Right atrium auricular region (tissue), 2 donors: ENCODE measurements at places on chromosomes 4 and X. TPM values are rescaled to one million over a fixed set of nuclear protein-coding genes. Genes with fewer than 3 reads are reported as not detected.

The SLC6A14 gene
- not detected for total RNA-seq

The MAGEC1 gene
- not detected for total RNA-seq

The IQSEC2 gene
- 10.7 TPM for total RNA-seq

DNA sequence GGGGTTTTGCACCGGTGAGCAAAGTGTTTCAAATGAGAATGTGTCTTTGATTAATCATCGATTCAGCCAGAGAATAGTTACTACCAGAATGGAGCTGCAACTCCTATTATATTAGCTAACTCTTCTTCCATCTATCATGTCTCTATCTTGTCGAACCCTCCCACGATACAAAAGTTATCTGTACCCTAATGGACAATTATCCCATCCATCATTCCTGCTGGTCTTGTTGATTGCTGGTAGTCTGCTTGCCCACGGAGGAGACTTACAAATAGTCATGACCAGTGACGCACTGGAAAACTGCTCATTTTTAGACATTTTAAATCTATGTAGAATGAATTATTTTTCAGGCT, 67.5 kb downstream of the RTL9 start:
- H3K4me3 ChIP-seq = no peak overlapping the region
- no peaks in the 10 kb centered on the region for H3K4me1 ChIP-seq
- H3K27ac ChIP-seq = no peak overlapping the region
- no peaks in the 10 kb centered on the region for H3K36me3 ChIP-seq
- H3K27me3 ChIP-seq = no peaks in the 10 kb centered on the region
- no peak for DNase-seq

GRCh38 chrX:6778544-6779503, 243.9 kb upstream of the VCX3A start:
- H3K36me3 ChIP-seq = no peaks in the 10 kb centered on the region
- H3K4me1 ChIP-seq = no peaks in the 10 kb centered on the region
- H3K27ac ChIP-seq = no peak overlapping the region

DNA sequence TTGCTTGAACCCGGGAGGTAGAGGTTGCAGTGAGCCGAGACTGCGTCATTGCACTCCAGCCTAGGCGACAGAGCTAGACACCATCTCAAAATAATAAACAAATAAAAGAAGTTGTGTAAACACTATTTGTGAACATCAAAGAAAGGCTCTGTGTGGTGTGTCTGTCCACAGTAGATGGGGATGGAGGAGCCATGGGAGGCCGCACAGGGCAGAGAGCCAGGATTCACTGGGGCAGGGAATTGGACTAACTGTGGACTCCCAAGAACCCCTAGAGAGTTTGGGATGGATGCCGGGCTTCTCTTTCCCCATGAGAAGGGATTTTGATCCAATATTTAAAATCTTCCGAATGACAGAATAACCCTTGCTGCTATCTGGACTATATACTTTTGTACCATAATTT, 26.5 kb downstream of the TBC1D1 start:
- H3K4me3 ChIP-seq = no peak overlapping the region
- no peak for DNase-seq
- H3K36me3 ChIP-seq = no peaks in the 10 kb centered on the region
- H3K27ac ChIP-seq = no peak overlapping the region

DNA sequence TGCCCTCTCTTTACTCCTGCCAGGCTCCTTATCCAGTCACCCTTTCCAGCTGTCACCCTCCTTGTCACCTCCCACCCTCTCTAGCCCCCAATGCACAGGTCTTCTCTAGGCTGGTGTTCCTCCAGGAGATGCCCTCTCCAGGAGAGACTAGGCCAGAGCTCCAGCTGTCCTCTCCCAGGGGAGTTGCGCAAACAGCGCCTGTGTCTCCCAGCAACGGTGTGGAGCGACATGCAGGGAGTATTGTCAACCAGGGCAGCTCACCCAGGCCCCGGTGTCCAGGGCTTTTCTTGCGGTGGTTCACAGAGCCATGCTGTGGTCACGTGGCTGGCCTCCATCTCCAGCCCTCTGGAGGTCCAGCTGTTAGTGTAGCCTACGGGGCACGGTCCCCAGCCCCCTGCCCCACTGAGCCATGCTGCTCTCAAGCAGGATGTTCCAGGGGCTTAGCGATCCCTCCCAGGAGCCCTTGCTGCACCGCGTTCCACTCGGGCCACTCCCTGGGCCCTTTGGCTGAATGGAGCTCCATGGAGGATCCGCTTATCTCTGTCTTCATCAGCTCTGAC, 34.8 kb downstream of the CCNQ start:
- no peaks in the 10 kb centered on the region for H3K4me1 ChIP-seq
- no peak overlapping the region for H3K4me3 ChIP-seq
- no peaks in the 10 kb centered on the region for H3K36me3 ChIP-seq
- H3K27ac ChIP-seq = no peak overlapping the region
- no peak for DNase-seq

- no peaks in the 10 kb centered on the region for H3K36me3 ChIP-seq
- no peaks in the 10 kb centered on the region for H3K4me1 ChIP-seq
- DNase-seq = no peak
- no peaks in the 10 kb centered on the region for H3K27me3 ChIP-seq
These were observed 141.7 kb downstream of the HHIP start for GRCh38 chr4:144787365-144788258.

DNA sequence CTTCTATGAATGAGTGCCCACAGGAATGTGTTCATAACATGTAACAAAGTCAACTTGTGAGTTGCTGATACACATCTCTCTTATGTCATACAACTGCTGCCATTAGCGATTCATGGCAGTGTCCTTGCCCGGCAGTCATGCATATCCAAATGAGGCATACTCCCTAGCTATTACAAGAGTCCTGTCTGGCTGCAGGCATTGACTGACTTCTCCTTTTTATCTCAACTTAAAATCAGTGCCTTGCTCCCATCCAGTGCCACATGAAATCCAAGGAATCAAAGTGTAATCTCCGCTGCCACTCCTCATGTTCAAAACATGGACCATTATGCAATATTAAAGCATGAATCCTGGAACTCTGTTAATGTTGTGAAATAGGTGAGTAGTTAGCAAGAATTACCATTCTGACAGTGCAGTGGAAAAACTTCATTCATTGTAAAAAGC, 348.9 kb upstream of the FTHL17 start:
- DNase-seq = no peak
- H3K27ac ChIP-seq = no peak overlapping the region
- H3K4me1 ChIP-seq = peaks cover 4% of the 10 kb centered on the region
- H3K27me3 ChIP-seq = no peaks in the 10 kb centered on the region
- H3K36me3 ChIP-seq = no peaks in the 10 kb centered on the region
- H3K4me3 ChIP-seq = no peak overlapping the region

- DNase-seq = no peak
- H3K4me3 ChIP-seq = no peak overlapping the region
- no peaks in the 10 kb centered on the region for H3K36me3 ChIP-seq
- no peaks in the 10 kb centered on the region for H3K4me1 ChIP-seq
These were observed 154.1 kb downstream of the BANK1 start for GRCh38 chr4:101944649-101945048.

DNA sequence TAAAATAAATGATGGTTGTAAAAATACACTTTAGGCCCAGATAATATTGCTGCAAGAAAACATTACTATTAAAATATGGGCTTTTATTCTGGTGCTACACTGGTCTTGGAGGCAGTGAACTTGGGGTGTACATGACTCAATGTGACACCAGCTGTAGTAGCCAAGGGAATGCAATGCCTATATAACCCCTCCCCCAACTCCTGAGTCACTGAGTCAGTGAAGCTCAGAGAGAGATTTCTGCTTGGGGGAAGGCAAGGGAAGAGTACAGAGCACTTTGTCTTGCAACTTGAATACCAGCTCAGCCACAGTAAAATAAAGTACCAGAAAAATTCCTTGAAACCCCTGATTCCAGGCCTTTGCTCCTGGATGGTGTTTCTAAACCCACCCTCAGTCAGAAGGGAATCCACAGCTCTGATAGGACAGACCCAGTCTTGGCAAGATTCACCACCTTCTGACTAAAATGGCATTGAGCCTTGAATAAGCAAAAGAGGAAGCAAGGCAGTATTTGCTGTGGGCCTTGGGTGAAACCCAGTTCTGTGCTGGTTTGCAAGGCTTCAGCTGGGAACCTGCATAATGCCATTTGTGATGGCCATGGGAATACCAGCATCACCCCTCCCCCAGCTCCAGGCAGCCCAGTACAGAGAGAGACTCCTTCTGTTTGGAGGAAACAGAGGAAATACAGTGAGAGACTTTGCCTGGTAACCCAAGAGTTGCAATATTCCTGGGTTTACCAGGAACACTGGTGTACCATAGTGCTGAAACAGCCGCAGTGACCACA, 209.9 kb downstream of the IQCM start:
- H3K27ac ChIP-seq = no peak overlapping the region
- DNase-seq = no peak
- no peaks in the 10 kb centered on the region for H3K4me1 ChIP-seq
- H3K4me3 ChIP-seq = no peak overlapping the region
- no peaks in the 10 kb centered on the region for H3K27me3 ChIP-seq
